ENCODE measurements at places on chromosomes 2 and 18.

DNA sequence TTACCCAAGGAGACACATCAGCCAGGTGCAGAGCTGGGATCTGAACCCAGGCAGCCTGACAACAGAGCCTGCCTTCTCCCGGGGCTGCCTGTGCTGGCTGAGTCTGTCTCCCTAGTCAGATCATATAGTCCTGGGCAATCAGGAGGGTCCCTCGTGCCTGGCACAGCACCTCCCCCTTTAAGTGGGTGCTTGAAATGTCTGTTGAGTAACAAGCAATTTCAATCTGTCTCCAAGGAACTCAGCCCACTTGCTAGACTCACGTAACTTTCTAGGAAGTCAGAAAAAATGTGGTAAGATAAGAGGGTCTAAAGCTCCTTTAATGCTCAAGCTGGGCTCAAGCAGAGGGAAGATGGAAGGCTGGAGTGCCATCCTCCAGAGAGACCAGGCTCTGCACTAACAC lies 51.9 kb downstream of the REEP1 start:
- H3K4me3 ChIP-seq, result no peak overlapping the region
- no peak for DNase-seq
- peaks cover 11% of the 10 kb centered on the region for H3K27me3 ChIP-seq
- H3K27ac ChIP-seq, result no peak overlapping the region

GRCh38 chr18:67074309-67074708 lies 442.2 kb downstream of the DSEL start:
- no peaks in the 10 kb centered on the region for H3K27me3 ChIP-seq
- H3K27ac ChIP-seq, result no peak overlapping the region
- DNase-seq, result no peak
- no peak overlapping the region for H3K4me3 ChIP-seq
- no peaks in the 10 kb centered on the region for H3K36me3 ChIP-seq

- no peak overlapping the region for H3K4me3 ChIP-seq
- no peaks in the 10 kb centered on the region for H3K36me3 ChIP-seq
- no peak overlapping the region for H3K27ac ChIP-seq
- peak; percentile 32 for DNase-seq
Measured at GRCh38 chr2:177296040-177296439, 31.5 kb upstream of the NFE2L2 start.

DNA sequence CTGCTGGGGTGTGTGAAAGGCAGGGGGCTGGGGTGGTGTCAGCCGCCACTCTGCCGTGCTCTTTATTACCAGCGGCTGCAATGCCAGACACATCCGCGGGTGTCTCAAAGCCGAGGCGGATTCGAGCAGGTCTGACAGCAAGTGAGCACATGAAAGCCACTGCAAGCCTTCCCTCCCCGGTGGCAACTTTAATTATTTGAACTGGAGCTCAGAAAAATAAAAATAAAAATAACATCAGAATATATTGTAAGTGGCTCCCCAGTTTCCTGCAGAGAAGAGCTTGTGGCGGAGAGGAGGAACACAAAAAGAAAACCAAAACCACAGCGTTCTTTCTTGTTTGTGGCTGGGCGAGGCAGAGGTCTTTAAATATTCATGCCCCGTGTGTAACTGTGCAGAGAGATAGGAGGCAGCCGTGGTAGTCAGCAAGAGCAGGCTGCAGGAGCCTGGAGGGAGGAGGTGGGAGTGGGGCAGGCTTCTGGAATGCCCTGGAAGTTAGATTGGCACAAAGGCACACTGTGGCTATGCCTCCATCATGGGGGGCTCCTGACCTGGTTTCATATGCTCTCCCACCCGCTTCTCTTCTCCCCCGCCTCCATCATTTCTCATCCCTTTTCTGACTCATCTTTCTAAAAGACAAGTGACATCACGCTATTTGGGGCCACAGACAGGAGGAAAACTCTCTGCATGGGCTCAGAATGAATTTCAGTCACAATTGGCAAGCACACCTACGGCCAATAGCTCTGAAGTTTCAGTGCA lies 199.8 kb downstream of the CLIP4 start:
- H3K4me1 ChIP-seq, result peaks cover 22% of the 10 kb centered on the region
- H3K36me3 ChIP-seq, result no peaks in the 10 kb centered on the region
- peak overlapping the region; percentile 64 for H3K27ac ChIP-seq
- H3K4me3 ChIP-seq, result peak overlapping the region; percentile 63

GRCh38 chr2:207321514-207321913 lies 155.8 kb upstream of the KLF7 start:
- no peak overlapping the region for H3K4me3 ChIP-seq
- H3K27ac ChIP-seq, result no peak overlapping the region
- H3K27me3 ChIP-seq, result no peaks in the 10 kb centered on the region
- DNase-seq, result no peak
- peaks cover 6% of the 10 kb centered on the region for H3K36me3 ChIP-seq

DNA sequence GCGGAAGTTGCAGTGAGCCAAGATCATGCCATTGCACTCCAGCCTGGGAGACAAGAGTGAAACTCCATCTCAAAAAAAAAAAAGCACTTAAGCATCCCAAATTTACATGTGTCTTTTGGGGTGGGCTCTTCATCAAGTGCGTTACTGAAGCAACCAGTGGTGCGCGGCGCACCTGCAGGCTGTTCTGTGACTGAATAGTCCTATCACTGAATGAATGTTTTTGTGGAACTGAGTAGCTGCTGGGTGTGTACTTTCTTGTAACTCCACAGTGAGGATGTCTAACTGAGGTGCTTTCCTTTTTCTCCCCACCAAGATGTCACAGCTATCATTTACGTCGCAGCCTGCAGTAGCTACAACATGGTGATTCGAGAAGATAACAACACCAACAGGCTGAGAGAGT lies 17.0 kb downstream of the CHMP1B start:
- peak overlapping the region; percentile 45 for H3K27ac ChIP-seq
- no peak overlapping the region for H3K4me3 ChIP-seq
- peaks cover 8% of the 10 kb centered on the region for H3K27me3 ChIP-seq
- peaks cover 9% of the 10 kb centered on the region for H3K4me1 ChIP-seq
